ENCODE measurements at places on chromosomes 16 and 17.

DNA sequence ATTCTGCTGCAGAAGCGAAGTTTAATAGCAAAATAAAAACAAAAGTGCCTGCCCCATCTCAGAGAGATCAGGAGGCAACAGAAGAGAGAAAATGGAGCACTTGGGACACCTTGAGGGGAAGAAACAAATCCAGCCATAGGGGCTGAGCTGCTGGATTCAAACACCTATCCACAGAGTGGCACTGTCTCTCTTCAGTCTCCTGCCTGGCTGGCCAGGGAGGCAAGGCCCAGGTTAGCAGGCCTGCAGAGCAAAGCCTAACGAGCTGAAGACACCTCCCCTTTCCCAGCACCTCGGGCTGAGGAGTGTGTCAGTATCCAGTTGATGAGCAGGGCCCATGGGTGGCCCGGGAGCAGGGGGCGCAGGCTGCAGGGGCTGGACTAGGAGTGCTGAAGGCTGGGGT, 8.8 kb upstream of the KRT31 start:
- DNase-seq: no peak

GRCh38 chr17:36920032-36921005, 17.0 kb upstream of the LHX1 start:
- DNase-seq: no peak

- DNase-seq: no peak
Measured at GRCh38 chr17:6941989-6942388, 53.9 kb upstream of the ALOX12 start.

DNA sequence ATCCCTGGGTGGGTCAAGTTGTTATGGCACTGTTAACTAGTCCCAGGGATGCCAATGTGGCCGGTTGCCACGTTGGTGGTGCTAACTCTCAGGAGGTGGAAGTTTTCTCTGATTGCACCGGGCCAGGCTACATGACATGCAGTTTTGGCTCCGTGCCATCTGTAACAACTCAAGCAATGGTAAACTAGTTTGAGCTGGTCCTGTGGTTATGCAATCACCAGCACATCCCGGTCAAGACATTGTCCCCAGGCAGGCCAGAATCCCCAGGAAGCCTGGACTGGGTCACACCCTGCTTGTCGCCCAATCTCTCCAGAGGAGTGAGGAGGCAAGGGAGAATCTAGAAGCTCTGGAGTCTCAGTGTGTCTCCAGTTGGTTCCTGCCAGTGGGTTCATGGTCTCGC, 10.1 kb upstream of the CCL17 start:
- no peak for DNase-seq

DNA sequence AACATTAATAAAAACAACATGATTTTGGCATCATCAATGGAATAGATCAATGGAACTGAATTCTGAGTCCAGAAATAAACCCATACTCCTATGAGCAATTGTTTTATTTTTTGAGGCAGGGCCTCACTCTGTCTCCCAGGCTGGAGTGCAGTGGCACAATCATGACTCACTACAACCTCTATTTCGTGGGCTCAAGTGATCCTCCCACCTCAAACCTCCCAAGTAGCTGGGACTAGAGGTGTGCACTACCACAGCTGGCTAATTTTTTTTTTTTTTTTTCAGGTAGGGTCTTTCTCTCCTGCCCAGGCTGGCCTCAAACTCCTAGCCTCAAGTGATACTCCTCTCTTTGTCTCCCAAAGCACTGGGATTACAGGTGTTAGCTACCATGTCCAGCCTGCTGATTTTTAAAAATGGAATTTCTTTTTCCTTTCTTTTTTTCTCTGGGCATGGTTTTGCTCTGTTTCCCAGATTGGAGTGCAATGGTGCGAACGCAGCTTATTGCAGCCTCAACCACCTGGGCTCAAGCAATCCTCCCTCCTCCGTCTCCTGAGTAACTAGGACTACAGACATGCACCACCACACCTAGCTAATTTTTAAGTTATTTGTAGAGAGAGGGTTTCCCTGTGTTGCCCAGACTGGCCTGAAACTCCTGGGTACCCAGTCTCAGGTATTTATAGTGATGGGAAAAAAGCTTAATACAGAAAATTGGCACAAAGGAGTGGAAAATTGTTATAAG, 7.3 kb upstream of the PRDM7 start:
- DNase-seq: no peak

Data from HuH-7 (cell line).